Stimulated activated effector memory CD8-positive, alpha-beta T cell treated with anti-CD3 and anti-CD28 coated beads, Interleukin-12 subunit alpha, Interleukin-12 subunit beta, amount 100 ng/mL, for 72 hours (primary cell): ENCODE measurements at places on chromosomes 16 and 17.

- DNase-seq: no peak
Observed at GRCh38 chr16:47727131-47727530, 266.0 kb downstream of the PHKB start.

- DNase-seq: no peak
Observed at GRCh38 chr17:44323359-44324091, 1.1 kb downstream of the SLC25A39 start.

GRCh38 chr17:71004413-71004812 lies 835.1 kb downstream of the KCNJ2 start:
- DNase-seq: no peak

- no peak for DNase-seq
Observed at GRCh38 chr16:67387479-67388079, 5.7 kb downstream of the TPPP3 start.

DNA sequence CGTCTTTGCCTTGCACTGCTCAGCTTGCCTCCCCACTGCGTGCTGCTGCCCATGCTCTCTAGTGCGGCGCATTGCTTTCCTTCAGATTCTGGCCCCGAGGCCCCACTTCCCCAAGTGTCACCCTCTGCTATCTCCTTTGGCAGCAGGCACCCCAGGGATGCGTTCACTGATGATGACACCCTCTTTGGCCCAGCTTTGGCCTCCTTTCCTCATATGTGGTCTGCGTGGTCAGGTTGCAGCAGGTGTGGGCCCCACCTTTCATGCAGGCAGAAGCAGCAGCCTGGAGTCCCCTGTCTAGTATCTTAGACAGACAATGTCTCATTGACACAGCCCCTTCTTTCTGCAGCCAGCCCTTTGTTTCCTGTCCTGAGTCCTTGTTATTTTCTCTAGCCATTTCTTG lies 4.8 kb upstream of the CCL3 start:
- no peak for DNase-seq

DNA sequence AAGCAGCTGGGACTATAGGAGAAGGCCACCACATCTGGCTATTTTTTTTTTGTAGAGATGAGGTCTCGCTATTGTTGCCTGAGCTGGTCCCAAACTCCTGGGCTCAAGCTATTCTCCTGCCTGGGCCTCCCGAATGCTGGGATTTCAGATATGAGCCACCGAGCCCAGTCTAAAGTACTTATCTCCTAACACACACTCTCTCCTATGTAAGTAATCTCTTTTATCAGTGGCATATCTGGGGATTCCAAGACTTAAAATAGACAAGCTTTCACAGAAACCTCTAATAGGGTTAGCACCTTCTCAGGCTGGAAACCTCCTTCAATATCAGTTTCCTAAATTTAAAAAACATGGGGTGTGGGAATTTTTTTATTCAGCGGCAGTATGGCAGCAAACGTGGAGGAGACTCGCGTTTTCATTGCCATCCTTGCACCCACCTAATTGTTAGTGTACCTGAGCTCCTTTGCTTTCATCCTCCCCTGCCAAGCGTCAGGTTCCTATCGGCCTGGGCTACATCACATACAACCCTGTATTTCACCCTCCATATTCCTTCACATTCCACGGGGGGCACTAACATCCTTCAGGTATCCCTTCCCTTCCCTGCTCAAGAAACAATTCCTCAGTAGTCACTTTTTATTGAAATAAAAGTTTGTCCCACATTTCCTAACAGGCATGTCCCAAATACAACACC lies 1.1 kb downstream of the EZH1 start:
- no peak for DNase-seq

- DNase-seq: no peak
Observed at GRCh38 chr17:61579347-61579746, 11.7 kb downstream of the NACA2 start.

DNA sequence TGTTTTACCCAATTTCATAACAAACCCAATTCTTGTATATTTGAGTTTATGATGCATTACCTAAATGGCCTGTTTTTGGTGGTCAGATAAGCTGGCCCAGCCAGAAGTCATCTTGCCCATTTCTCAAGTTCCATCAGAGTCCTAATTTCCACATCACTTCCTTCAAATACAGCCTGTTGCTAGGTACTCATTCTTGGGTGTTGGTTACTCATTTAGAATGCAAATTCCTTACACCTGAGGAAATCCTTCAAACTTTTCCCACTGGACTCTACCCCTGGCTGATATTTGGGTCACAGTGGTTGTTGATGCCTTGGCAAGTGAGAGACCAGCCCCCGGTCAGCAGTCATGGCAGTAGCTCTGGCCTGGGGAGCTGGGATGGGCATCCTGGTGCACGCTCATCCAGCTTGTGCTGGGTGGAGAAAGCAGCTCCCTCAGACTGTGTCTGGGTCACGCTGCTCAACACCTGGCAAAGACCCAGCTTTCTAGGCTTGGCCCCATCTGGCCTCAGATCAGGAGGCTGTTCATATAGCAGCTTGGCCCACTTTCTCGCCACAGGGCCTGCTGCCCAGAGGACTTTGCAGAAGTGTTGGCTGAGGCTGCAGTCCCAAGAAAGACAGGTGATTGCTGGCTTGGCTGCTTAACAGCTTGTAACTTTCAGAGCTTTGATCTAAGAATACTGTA lies 25.8 kb downstream of the WSB1 start:
- DNase-seq: no peak

DNA sequence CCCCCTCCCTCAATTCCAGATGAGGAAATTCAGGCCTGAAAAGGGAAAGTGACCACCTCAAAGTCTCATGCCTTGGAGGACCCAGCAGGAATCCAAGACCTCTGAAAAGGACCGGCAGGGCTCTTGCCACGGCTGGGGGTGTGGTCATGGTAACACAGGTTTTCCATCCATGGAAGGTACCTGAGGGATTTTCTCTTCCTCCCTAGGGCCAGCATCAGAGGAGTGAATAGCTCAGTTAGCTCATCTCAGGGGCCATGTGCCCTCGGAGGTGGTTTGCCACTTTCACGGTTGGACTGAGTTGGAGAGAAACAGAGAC lies 1.3 kb downstream of the CIITA start:
- DNase-seq: no peak

DNA sequence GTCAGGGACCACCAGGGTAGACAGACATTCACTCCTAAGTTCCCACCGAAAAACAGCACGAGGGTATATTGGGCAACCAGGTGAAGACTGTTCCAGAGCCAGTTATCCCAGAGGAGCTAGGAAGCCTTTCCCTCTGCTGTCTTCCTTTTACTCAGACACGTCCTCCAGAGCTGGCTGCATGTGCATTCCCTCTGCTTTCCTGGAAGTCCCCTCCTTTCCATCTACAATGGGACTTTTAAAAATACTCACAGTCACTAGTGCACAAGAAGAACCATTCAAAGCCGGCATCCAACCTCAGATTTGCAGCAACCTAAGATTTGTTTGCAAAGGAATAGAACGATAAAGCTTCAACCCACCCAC lies 32.5 kb upstream of the CRISPLD2 start:
- DNase-seq: no peak

GRCh38 chr16:53041320-53042051 lies 11.2 kb downstream of the CHD9NB start:
- no peak for DNase-seq

- DNase-seq: no peak
Observed at GRCh38 chr16:49552313-49552928, 178.8 kb downstream of the C16orf78 start.

GRCh38 chr17:36647636-36648035 lies 46.3 kb downstream of the MRM1 start:
- no peak for DNase-seq

GRCh38 chr16:79004309-79004708 lies 596.2 kb downstream of the MAF start:
- DNase-seq: no peak

DNA sequence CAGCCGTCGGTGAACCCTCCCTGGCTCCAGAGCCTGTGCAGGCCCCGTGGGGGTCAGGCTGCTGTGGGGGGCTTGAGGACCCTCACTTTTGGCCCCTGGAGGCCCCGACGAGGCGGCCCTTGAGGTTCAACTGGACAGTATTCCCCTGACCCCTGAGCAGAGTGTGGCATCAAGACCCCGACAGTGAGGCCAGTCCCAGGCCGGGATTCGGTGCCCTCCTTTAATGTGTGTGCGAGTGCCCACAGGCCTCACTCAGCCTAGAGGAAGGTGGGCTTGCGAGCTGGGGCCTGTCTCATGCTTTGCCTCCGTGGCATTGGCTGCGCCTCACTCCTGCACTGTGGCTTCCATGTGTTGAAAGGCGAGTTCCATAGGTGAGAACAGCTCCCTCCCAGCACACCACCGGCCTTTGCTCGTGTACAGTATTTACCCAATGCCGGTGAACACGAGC lies 94.5 kb downstream of the METRNL start:
- no peak for DNase-seq
